NCI-H1417 treated with DMSO at 0.1 percent for 48 hours (cell line): ENCODE measurements at places on chromosomes 11 and 22.

DNA sequence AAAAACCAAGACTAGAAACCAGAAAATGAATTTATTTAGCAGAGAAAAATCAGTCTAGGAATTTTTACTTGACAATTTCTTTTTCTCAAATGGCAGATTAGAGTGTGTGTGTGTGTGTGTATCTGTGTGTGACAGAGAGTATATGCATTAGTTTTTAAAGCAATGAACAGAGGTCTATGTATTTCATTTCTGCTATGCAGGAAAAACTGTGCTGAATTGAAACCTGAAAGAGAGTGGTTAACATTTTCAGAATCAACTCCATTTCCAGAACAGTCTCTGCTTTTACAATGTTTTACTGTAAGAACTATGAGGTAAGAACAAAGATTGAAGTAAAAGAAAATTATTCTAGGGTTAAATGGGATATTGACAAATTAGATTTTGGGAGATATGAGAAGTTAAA, 114.8 kb downstream of the GRM5 start:
- no peak for DNase-seq

DNA sequence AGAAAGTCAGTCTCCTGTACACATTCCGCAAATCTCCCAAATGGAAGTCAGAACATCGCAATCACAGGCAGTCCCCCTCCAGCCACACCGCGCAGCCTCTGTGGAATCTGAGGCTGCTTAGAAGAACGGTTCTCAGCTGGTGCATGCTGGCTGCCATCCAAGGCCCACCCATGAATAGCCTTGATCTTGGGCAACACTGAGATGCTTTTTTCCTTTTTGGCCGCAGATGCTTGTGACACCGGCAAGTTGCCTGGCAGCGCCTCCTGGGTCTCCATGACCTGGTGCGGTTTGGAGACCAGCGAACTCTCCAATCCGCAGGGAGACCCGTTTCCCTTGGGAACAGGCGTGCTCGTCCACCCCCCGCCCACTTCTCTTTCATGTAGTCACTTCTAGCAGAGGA, 26.3 kb upstream of the PHF21B start:
- no peak for DNase-seq

- DNase-seq, result no peak
Measured at GRCh38 chr22:34847072-34847471, 218.9 kb upstream of the ISX start.

GRCh38 chr11:6297831-6298230, 22.5 kb downstream of the CAVIN3 start:
- no peak for DNase-seq

GRCh38 chr11:6273188-6273587, 13.6 kb downstream of the CCKBR start:
- DNase-seq, result no peak

- no peak for DNase-seq
Measured at GRCh38 chr11:9512370-9513019, 51.7 kb downstream of the ZNF143 start.

- no peak for DNase-seq
Measured at GRCh38 chr22:27531782-27532530, 269.6 kb downstream of the MN1 start.

DNA sequence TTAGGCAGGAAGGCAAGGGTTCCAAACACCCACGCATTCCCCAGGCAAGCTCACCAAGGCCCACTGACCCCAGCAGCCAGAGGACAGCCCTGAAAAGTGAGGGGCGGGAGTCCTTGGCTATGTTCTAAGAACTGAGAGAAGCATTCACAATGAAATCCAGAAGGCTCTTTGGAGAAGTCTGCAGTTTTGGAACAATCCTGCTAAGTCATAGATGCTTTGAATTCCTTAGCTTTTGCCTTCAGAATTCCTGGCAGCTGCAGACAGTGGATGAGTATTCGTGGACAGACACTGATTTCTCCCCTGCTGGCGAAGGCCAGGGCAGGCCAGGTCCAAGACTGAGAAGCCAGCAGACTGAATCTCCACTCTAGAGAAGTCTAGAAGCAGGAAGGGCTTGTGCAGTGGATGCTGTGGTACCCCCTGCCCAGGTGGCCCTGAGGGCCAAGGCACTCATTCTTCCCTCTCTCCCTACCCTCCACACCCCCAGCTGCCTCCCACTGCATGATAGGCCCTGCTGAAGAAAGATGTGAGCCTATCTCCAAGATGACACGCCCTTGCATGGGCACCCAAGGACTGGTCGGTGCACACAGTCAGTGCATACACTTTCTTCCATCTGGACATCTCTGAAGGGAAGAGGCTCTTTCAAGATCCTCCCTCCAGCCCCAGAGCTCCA, 133.2 kb upstream of the TEAD1 start:
- DNase-seq, result no peak

DNA sequence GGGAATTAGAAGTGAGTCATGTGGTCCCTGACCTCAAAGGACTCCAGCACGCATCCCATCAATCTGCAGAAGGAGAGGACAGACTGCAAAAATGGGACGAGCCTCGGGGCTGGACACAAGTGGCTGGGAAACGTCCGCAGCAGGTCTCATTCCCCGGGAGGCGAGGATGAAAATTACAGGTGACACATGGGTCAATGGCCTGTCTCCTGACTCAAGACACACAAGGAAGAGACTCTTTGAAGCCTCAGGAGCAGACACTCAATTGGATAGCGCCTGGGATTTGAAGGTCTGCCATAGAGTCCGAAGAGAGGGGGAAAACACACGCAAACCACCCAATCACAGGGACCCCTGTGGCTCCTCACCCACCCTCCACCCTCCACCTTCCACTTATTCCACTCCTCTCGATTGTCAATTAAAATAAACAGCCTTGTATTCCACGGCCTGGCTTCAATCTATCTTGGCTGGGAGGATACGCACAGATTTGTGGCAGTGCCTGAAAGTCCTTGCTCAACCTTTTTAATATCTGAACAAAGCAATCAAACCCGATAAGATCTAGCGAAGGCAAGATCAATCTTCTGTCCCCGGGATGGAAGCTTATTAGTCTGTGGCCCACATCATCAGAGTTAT, 101.8 kb upstream of the CADM1 start:
- DNase-seq, result no peak

GRCh38 chr11:45280449-45280848, 5.7 kb downstream of the SYT13 start:
- DNase-seq, result peak; percentile 65

GRCh38 chr22:37734964-37735451, 38.2 kb downstream of the TRIOBP start:
- no peak for DNase-seq

DNA sequence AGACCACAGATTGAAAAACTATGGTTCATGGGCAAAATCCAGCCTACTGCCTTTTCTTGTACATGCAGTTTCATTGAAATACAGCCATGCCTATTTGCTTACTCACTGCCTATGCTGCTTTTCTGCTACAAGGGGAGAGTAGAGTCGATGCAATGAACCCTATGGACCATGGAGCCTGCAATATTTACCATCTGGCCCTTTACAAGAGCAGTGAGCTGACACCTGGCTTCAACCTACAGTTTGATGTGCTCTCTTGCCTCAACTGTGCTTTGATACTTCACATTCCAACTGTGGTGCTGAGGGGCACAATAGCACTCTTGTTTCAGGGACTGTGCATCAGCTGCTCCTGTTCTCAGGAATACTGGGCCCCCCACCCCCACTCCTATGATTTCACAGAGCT, 239.5 kb upstream of the SORL1-AS1 start:
- no peak for DNase-seq

DNA sequence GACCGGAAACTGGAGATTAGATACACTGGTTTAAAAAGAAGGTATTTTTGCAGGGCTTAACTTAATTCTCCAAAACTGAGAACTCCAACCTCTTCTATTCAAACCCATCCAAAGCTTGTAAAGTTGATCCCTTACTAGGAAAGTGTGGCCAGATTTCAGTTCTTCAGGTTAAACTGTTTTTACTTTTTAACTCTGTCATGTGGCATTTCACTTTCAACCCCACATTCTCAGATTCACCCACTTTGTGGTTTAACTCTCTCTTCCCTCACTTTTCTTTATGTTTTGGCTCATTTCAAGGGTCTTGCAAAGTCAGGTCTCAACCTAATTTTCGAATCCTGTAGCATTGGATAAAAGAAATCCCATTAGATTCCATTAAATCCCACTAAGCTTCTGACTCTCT, 75.4 kb downstream of the MPPED2 start:
- no peak for DNase-seq

DNA sequence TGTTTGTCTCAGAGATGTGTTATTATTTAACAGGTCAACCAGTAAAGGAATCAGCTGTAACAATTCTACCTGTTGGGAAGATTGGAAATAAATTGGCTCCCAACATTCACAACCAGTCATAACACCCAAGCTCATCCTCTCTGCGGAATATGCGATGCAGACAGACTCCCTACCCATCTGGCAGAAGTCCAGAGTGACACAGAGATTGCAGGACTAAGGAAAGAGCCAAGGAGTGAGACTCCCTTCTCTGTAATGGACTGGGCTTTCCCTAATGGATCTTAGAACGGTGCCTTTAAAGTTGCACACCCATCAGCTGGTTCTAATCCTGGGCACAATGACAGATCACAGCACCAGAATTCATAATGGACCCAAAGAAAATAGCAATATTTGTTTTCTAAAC, 27.8 kb upstream of the UBASH3B start:
- DNase-seq, result no peak

DNA sequence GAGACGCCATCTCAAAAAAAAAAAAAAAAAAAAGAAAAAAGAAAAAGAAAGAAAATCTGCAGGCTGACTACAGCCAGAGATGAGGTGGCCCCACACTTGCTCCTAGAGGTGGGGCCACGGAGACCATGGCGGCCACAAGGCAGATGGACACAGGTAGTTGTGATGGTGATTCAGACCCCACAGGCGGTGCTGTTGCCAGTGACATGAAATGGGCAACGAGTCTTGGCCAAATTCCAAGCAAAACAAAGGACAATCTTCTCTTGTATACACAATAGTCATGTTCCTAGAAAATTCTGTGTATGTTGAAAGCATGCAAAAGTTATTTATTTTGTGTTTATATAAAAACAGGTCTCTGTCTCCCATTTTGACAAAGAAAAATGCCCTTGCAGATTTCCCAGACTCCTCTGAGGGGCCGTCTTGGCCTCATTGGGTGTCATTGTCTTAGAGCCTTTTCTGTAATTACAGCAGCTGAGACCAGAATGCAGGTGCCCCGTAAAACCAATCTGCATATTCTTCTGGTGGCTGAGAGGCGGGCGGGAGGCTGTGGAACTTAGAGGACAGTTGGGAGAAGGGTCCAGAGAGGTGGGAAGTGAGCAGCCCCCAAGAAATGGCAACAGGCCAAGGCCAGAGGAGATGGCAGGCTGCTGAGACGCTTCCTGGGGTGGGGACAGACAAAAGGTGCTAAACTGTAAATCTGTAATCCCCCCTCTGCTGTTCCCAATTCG, 22.5 kb upstream of the DAGLA start:
- no peak for DNase-seq

DNA sequence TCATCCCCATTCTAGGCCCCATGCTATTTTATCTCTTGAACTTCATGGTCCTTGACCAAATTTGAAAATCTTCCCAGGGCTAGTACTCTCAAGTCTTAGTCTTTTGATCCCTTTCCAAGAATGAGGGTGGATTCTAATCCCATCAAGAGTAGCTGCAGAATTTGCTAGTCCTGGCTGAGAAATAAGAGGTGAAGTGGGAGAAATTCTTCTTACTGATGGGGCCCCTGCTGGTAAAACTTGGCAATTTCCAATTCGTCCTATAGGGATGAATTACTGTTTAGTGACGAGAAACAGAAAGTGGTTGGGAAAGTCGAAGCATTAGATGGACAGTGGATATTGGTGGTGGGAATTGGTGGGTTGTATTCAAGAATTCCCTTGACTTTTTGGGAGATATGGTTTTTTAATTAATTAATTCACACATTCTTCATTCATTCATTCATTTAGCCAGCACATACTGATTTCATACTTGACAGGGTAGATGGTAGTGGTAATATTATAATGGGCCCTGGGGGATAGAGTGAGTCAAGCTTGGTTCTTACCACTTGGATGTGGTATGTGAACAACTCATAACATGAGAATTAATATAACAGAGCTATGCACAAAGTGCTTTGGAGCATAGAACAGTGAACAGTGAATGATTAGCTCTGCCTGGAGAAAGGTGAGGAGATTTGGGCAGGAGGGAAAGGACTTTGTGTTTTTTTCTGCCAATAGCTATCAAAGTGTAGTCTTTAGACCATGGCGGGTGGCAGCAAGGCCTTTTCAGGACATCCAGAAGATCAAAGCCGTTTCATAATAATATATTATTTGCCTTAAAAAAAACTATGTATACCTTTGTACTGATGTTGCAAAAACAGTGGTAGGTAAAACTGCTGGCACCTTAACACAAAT, 103.8 kb downstream of the STIM1 start:
- no peak for DNase-seq

DNA sequence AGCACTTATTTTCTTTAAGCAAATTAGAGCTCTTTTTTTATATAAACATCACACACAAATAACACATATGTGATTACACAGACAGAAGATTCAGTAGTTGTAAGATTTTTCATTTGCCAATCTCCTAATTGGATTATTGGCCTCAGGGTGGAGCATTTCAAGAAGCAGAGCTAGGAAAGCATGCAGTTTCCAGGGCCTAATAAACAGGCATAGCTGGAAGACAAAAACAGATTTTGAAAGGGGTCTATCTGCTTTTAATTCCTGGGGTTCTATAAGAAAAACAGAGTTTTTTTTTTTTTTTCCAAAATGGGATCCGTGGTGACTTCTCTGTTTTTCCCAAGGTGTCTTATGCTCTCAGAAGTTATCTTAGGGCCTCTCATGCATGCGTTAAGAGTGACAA, 7.6 kb upstream of the FOLR3 start:
- no peak for DNase-seq

DNA sequence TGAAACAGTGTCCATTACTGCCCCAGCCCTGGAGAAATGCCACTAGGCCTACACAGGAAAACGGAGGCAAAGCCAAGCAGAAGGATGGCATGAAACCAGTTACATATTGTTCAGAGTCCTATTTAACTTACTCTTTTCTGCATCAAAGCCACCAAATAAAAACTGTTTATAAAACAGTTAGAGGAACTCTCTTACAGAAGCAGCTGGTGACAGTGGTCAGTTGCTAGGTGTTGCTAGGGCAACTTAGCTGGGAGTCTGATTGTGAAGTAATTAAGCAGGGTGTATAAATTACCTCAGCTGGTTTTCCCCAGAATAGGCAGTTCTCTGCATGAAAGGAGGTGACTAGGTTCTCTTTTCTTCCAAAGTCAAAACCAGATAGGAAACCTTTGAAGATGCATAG, 115.6 kb upstream of the ZBED5 start:
- DNase-seq, result peak; percentile 60
